ENCODE measurements at places on chromosomes 2 and 18.

GRCh38 chr2:84443477-84443876 is 15.6 kb downstream of the SUCLG1 start:
- no peak for DNase-seq

DNA sequence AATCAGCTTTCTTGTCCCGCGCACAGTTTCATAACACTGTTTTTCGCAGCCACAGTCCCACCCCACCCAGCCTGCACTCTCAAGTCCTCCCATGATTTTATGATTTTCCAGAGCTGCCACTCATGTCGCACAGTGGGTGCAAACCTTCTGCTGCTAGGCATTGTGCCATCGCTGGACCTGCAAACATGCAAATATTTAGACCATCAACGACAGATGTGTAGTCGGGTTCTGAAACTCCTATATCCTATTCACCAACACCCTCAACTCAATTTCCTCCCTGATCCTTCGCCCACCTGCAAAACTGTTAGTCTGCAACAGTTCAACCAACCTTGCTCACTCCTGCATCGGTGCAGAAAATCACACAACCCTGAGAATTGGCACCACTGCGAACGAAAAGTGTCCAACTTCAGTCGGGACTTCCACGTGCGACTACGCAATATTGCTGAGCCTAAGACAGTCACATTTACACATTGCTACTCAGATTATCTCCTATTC is 871 bp upstream of the ALS2 start:
- DNase-seq = no peak

GRCh38 chr2:189549449-189549832 is 31.1 kb downstream of the SLC40A1 start:
- DNase-seq = no peak

- no peak for DNase-seq
Observed at GRCh38 chr18:59792353-59792752, 95.1 kb upstream of the CCBE1 start.

Measured in foreskin keratinocyte (primary cell).